Stimulated activated naive CD8-positive, alpha-beta T cell treated with anti-CD3 and anti-CD28 coated beads, Interleukin-15, Interleukin-2, amounts not matched to agents 100 U/mL and 50 U/mL, for 24 hours (primary cell): ENCODE measurements at places on chromosomes 12 and 14.
A peak's percentile ranks its signal among the peaks of the same experiment; 100 is the strongest.

DNA sequence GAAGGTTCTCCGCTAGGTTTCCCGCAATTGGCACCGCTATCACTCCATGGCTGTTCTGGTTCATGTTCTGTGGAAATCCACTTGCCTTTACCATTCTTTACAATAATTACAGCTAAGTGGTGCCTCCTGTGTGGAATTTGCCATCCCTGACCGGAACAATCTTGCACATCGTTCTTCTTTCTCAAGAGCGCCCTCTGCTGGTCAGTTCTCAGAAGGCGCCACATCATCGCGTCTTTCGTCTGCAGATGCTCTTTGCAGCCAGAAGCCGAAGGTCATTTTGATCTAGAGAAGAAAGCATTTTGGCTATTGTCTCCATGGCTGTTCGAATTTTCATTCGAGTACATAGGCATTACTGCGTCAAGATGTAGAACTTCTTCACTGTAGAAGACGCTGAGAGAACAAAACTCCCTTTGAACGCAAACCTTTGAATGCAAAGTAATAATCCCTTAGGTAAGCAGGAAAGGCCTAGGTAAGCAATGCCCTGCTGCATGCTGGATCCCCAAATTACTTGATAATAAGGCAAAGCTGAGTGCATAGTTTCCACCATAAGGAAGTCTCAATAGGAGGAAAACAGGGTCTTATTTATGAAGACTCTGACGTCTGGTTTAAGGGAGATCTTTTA lies 10.1 kb upstream of the RTRAF start:
- peak; percentile 86 for DNase-seq

- no peak for DNase-seq
Measured at GRCh38 chr12:16606201-16606849, 363 bp upstream of the LMO3 start.

- no peak for DNase-seq
Measured at GRCh38 chr12:112904571-112904970, 2.2 kb upstream of the OAS1 start.

DNA sequence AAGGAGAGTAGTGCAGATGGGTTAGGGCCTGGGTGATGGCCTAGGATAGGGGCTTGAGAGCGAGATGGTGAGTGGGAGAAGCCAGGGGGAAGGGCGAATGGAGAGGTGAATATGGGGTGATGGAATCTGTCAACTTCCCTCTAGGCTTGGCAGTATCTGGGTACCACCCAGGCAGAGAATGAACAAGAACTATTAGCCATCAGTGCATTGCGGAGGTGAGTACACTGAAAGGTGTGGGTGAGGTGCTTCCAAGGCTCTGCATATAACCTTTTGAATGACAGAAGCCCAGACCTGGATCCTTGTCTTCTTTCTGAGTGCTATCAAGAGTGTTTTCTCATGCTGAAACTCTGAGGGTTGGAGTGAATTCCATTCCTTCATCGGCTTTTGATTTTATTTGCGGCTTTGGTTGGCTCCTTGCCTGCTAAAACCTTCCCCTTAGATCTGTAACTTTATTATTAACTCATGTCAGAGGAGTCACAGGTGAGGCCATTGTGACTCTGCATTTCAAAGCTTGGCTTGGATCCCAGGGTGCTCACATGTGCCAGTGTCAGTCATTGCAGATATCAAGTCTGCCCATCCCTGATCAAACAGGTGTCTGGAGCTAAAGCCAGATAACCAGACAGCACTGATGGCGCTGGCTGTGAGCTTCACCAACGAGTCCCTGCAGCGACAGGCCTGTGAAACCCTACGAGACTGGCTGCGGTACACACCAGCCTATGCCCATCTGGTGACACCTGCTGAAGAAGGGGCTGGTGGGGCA lies 18.6 kb downstream of the PEX5 start:
- no peak for DNase-seq

DNA sequence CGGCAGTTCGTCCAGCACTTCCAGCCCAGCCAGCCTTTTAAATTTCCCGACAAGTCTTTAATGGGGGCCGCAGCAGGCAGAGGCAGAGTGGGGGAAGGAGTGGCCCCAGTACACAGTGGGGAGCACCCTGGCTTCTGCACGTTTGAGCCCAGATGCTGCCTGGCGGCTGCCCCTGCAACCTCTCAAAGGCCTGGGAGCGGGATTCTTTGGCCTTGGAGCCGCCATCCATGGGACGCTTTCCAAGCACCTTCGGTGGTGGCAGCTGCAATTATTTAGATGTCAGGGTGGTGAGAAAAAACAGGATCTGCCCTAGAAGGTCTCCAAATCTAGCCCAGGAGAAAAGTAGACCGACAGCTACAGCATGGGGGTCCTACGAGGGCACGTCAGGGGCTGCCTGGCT lies 46.0 kb downstream of the FAM222A start:
- DNase-seq, result no peak

GRCh38 chr14:73225496-73225895 lies 11.8 kb upstream of the PAPLN start:
- no peak for DNase-seq

- no peak for DNase-seq
Measured at GRCh38 chr12:68470664-68471328, 138.6 kb upstream of the MDM1 start.

DNA sequence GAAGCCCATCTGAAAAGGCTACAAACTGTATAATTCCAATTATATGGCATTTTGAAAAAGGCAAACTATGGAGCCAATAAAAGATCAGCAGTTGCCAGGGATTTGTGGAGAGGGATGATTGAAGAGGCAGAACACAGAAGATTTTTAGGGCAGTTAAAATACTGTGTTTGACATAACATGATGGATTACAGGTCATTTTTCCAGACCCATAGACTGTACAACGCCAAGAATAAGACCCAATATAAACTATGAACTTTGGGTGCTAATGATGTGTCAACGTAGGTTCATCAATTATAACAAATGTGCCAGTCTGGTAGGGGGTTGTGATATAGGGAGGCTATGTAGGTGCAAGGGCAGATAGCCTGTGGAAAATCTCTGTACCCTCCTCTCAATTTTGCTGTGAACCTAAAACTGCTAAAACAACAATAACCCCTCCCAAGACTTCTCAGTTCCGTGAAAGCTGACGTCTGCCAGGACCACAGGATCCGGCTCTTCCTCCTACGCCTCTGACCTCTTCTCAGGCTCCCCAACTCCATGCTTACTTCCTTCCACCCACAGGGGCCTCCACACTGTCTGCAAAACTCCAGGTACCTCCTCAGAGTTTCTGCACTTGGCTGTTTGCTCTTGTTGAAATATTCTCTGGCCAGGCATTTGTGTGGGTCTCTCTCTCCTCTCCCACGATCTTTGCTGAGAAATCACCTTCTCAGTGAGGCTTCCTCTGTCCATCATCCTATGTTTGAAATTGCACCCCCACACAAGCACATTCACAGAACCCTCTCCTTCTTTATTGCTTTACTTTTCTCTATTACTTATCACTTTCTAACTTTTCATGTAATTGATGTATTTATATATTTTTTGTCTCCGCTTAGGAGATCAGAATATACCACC lies 131.4 kb downstream of the BBS10 start:
- DNase-seq, result no peak

- no peak for DNase-seq
Measured at GRCh38 chr14:91297081-91297711, 52.7 kb upstream of the GPR68 start.

DNA sequence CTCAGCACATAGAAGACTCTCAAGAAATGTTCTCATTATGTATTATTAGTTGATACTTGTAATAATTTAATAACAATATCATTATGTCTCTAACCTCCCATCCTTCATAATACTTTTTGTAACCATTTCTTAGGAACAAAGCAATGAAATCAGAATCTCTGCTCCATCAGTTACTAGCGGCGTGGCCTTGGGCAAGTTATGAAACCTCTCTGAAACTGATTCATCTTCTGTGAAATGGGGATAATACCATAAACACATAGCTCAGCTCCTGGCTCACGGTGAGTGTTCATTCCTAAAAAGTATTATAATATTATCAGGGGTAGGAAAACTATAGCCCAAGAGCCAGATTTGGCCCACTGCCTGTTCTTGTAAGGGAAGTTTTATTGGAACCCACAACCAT lies 11.4 kb upstream of the CMKLR1 start:
- no peak for DNase-seq

GRCh38 chr12:93572712-93573551 lies 457 bp downstream of the SOCS2 start:
- DNase-seq, result peak; percentile 48

GRCh38 chr12:117981267-117981666 lies 12.5 kb upstream of the KSR2 start:
- DNase-seq, result no peak

DNA sequence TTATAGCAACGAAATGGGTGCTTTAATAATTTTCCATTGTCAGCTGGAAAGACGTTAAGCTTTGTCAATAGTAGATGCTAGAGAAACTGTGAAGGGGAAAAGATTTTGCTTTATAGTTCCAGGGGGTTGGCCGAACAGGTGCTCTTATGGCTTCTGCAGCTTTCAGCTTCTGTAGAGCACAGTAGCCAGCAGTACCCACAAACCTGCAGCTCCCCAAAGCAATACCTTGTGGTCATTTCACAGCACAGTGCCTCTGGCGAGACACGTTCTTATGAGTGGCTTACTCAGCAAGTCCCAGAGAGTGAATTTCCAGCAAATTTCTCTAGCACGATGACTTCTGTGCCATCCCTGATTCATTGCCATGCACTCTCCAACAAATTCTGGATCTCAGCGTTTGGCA lies 416.3 kb upstream of the ATP2B1 start:
- no peak for DNase-seq

DNA sequence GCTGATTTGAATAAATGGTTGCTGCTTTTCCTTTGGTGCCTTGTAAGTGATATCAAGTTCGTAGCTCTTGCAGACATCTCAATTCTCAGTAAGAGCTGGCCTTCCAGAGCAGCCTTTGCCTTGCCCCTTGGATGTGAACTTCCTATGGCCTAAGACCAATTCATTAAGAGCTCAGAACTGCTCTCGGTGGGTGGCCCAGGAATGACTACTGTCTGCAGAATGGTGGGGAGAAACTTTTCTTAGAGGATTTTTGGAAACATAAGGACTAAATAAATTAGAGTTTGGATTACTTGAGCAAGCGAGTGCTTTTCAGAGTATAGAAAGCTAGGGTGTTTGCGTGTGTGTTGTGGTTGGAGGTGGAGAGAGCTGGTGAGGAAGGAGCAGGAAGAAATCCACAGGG lies 306.4 kb upstream of the TBX3 start:
- DNase-seq, result no peak

DNA sequence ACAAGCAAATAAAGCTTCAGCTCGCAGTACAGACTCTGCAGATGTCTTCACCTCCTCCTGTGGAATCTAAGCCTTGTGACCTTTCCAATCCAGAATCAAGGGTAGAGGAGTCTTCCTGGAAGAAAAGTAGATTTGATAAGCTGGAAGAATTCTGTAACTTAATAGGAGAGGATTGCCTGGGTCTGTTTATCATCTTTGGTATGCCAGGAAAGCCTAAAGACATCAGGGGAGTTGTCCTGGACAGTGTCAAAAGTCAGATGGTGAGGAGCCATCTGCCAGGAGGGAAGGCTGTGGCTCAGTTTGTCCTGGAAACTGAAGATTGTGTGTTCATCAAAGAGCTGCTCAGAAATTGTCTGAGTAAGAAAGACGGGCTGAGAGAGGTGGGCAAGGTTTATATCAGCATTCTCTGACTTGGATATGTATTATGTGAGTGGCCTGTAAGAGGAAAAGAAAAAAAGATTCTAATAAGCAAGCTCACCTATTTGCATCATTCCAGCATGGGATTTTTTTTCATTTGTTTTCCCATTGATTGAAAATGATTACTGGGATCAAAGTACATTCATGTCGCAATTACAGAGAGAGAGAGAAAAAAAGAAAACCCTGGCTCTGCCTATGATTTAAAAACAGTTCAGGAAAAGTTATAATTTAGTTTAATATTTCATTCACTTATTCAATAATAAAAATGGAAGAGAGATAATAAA lies 767 bp downstream of the REP15 start:
- DNase-seq, result no peak

GRCh38 chr14:66623838-66624237 lies 115.9 kb downstream of the GPHN start:
- DNase-seq, result no peak

GRCh38 chr14:75432411-75432810 lies 4.6 kb downstream of the JDP2 start:
- DNase-seq, result no peak

GRCh38 chr14:68846466-68846865 lies 53.6 kb upstream of the ZFP36L1 start:
- DNase-seq, result no peak

DNA sequence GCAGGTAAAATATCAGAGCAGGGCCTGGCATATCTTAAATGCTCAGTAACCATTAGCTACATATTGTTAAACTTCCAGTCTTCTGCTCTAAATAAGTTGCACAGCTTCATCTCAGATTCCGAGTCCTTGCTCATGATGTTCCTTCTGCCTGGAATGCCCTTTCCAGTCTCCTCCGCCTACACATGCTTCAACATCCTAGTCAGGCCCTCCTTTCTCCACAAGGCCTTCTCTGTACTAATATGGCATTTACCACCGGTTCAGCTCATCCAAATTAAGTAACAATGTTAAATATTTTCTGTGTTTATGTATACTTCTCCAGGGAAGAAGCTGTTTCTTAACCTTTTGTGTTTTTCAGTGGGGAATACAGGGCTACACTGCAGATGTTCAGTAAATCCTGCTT lies 8.5 kb downstream of the DHH start:
- no peak for DNase-seq

GRCh38 chr12:55972042-55972441 lies 1.8 kb upstream of the RAB5B start:
- no peak for DNase-seq

GRCh38 chr12:120710805-120711296 lies 593 bp downstream of the UNC119B start:
- DNase-seq, result peak; percentile 52

- DNase-seq, result no peak
Measured at GRCh38 chr12:89787763-89788162, 79.1 kb upstream of the ATP2B1 start.

- DNase-seq, result no peak
Measured at GRCh38 chr14:102111101-102111500, 24.3 kb upstream of the HSP90AA1 start.

DNA sequence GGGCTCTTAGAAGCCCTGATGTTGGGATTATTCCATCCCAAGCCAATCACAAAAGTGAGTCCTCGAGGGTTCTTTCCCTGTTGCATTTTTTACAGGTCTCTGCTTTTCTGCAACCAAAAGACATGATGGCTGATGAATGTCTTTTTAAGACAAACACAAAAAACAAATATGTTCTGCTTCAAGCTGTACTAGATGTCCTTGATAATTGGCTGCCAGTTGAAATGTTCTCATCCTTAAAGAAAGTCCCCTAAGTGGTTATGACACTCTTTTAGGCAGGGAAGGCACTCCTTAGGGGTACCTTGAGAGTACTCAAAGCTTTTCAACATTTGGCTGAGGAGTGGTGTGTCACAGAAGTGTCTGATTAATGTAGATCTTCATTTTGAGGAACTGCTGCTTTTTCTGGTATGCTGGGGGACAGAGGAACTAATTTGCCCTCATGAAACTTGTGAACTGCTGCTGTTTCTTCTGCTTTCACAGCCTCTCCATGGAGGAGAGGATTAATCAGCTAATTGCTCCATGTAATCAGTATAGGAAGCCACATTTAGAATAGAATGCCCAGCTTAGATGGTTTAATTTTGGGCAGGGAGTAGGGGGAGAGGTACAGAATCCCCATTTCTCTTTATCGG lies 22.8 kb upstream of the IGF1 start:
- no peak for DNase-seq

GRCh38 chr14:52059649-52060048 lies 9.2 kb downstream of the NID2 start:
- no peak for DNase-seq

GRCh38 chr14:94051779-94052178 lies 25.6 kb downstream of the OTUB2 start:
- DNase-seq, result peak; percentile 1
